KBM-7 (cell line): ENCODE measurements at places on chromosomes 1 and 21.

DNA sequence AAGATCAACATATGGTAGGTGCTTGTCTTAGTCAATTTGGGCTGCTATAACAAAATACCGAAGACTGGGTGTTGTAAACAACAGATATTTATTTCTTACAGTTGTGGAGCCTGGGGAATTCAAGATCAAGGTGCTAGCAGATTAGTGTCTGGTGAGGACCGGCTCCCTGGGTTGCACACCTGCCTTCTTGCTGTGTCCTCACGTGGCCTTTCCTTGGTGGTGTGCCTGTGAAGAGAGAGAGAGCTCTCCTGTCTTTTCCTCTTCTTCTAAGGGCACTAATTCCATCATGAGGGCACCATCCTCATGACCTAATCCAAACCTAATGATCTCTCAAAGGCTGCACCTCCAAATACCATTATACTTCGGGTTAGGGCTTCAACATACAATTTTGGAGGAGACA is 45.8 kb upstream of the ATF3 start:
- DNase-seq: no peak

DNA sequence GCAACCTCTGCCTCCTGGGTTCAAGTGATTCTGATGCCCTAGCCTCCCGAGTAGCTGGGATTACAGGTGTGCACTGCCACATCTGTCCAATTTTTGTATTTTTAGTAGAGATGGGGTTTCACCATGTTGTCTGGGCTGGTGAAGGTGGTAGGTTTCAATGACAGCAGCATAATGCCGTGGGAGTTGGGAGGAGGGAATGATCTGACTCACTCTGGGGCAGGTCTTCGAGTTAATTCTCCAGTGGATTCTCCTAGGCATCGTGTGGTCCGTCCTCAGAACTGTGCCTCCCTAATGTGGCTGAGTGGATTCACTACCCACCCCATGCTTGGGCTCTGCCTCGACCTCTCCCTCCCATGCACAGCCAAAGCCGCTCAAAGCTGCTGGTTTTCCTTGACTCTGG is 1.7 kb upstream of the GPR37L1 start:
- no peak for DNase-seq

DNA sequence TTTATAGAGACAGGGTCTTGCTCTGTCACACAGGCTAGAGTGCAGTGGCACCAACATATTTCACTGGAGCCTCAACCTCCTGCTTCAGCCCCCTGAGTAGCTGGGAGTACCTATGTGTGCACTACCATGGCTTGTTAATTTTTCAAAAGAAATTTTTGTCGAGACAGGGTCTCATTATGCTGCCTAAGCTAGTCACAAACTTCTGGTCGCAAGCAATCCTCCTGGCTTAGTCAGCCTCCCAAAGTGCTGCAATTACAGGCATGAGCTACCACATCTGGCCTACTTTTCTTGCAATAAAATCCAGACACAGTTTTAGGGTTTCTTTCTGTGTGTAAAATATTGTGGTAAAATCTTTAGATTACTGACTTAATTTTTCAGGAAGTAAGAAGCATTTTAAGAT is 27.9 kb upstream of the NTPCR start:
- no peak for DNase-seq

GRCh38 chr1:58943776-58944175 is 159.9 kb upstream of the JUN start:
- no peak for DNase-seq
